T-helper 1 cell (primary cell): ENCODE measurements at places on chromosomes 6 and 20.

GRCh38 chr6:126198631-126199030 is 141.3 kb upstream of the CENPW start:
- no peak for DNase-seq

- DNase-seq = no peak
Observed at GRCh38 chr20:46073443-46073842, 16.3 kb downstream of the NCOA5 start.

DNA sequence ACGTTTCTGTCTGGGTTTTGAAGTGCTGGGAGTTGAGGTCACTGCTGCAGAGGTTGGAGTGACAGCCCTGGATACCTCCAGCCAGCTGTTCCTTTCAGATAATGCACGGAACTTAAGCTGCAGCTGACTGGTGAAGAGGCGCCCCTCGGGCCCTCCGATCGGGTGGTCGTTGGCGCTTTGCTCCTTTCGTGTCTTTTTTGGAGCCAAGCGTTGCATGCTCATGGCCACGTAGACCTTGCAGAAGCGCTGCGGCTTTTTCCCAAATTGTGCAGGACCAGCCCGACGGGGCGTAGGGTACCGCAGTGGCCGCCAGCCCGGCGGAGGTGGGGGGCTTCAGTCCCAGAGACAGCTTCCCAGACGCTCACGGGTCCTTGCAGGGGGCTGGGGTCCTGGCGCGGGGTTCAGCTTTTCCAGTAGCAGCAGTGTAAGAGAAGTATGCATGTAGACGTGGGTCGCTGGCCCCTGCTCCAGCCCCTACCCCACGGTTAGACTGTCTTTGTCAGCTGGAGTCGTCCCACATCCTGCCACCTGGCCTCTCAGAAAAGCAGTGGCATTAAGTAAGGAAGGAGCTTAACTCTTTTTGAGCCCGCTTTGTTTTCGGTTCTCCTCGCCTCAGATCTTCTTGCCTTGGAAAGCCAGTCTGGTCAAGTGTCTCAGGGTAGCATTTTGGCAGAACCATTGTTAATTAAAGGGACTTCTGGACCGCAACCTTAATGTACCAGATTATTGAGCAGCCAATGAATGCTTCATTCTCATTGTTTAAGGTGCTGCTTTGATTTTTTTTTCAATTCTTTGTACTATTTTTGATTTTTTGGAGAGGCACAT is 838 bp downstream of the TNFAIP3 start:
- no peak for DNase-seq

- no peak for DNase-seq
Observed at GRCh38 chr6:123925842-123926399, 122.3 kb downstream of the NKAIN2 start.

GRCh38 chr6:74611220-74611619 is 594.6 kb downstream of the COL12A1 start:
- no peak for DNase-seq

DNA sequence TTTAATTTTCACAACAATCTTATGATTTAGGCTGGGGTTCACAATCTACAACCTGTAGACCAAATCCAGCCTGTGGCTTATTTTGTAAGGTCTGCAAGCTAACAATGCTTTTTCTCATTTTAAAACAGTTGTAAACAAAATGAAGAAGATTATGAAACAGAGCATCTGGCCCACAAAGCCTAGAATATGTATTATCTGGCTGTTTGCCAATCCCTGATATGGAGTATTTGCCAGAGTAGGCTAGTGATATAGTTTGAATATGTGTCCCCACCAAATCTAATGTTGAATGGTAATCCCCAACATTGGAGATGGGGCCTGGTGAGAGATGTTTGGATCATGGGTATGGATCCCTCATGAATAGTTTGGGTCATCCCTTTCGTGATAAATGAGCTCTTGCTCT is 201.8 kb downstream of the DHX35 start:
- no peak for DNase-seq
